ENCODE measurements at places on chromosomes 3 and 15.

DNA sequence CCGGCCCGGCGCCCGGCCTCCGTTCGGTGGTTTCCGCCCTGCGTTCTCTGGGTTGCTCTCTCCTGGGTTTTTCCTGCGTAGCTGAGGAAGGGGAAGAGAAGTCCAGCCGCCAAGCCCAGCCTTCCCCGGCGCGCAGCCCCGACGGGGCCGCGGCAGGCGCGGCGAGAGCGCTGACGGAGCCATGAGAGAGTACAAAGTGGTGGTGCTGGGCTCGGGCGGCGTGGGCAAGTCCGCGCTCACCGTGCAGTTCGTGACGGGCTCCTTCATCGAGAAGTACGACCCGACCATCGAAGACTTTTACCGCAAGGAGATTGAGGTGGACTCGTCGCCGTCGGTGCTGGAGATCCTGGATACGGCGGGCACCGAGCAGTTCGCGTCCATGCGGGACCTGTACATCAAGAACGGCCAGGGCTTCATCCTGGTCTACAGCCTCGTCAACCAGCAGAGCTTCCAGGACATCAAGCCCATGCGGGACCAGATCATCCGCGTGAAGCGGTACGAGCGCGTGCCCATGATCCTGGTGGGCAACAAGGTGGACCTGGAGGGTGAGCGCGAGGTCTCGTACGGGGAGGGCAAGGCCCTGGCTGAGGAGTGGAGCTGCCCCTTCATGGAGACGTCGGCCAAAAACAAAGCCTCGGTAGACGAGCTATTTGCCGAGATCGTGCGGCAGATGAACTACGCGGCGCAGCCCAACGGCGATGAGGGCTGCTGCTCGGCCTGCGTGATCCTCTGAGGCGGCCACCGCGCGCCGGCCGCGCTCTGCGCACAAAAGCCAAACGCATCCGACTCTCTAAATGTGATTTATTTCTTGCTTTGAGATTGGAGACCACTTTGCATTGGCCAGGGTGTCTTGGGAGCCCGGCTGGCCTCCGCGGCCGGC lies 727 bp downstream of the RAP2B start:
- DNase-seq = peak; percentile 89

GRCh38 chr15:97979140-97979520 lies 18.6 kb downstream of the ARRDC4 start:
- DNase-seq = no peak

DNA sequence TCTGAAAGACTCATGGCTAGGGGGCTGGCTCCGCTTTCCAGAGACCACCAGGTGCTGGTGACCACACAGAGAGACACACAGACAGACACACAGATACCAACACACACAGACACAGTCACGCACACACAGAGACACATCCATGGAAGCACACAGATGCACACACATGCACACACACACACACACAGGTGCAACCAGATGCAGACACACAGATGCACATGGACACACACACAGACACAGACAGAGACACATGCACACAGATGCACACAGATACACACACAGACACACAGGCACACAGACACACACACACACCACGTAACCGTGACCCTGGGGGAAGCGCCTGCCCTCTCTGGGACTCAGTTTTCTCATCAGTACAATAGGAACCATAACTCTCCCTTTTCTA lies 132.2 kb downstream of the WNT7A start:
- no peak for DNase-seq

DNA sequence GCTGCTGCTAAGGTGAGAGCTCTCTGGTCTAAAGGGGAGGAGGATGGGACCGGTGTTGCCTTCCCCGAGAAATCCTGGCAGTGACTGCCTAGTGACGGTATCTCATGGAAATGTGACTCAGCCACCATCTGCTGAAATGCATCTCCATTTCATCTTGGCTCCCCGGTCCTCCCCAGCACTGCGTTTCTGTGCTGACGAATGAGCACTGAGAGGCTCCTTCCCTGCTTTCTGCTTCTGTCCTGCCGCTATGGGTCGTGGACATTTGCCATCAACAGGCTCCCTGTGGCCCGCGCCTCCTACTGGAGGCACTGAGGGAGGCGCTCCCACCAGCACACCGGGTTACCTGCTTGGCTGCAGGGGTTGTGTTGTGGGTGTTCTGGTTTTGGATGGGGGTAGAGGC lies 13.5 kb upstream of the SEC13 start:
- DNase-seq = no peak

GRCh38 chr3:34279901-34280300 lies 481.5 kb downstream of the PDCD6IP start:
- no peak for DNase-seq

DNA sequence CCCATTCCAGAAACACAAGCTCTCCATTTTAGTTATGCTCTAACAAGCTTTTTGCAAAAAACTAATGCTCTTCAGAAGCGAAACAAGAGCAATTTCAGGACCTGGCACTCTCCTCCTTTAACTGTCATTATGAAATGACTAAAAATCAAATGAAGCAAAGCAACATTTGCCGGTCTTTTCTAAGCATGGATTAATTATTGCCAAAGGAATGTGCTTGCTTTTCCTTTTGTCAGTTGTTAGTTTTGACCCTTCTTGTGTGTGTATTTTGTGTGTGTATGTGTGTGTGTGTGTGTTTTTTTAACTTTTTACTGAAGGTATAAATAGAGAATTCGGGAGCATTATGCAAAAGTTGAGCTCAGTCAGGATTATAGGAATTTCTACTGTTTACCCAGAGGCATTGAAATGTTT lies 509.1 kb downstream of the TUSC7 start:
- no peak for DNase-seq

All from vagina (tissue), 2 donors.